Stimulated activated CD4-positive, alpha-beta T cell treated with anti-CD3 and anti-CD28 coated beads, Interleukin-1b, Interleukin-23, amount 100 ng/mL, for 4 hours (primary cell): ENCODE measurements at places on chromosomes 12 and 14.
A peak's percentile ranks its signal among the peaks of the same experiment; 100 is the strongest.

DNA sequence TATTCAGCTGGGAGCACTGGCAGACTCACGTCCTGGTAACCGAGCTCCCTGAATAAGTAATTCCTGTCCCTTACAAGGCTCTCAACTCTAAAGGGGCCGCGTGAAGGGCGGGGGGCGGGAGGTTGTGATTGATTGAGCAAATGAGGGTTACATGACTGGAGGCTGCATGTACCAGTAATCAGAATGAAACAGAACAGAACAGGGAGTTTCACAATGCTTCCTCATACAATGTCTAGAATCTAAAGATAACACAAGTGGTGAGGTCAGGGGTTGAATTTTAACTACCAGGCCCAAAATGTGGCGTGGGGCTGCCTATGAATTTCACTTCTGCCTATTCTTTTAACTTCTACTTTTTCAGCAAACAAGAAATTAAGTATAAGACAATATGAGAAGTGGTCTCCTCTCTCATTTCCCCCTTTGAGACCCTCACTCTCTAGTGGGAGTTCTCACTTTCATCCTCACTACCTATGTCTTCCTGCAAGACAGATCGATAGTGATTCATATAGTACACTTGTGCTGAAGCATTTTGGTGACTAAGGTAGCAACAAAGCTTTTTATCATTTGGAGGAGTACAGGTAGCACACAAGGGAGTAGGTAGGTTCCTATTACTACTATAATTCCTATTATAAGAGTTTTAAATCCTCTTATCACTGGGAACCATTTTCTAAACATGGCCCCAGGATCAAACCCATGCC, 239.8 kb downstream of the KTN1 start:
- DNase-seq, result no peak

DNA sequence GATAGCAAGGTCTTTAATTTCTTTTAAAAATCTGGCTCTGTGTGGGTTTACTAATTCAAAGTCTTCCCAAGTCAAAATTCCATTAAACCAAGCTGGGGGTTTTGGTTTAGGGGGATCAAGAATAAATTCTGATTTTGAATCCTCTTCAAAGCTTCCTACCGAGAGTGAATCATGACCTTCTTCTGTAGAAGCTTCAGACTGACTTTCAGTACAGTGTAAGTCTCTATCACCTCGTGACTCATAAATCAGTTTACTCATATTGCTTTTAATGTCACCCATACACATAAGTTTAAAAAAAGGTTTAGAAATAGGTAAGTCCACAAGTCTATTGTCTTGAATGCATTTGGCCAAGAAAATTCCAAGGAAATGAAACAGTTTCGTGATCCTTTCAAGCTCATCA, 80.6 kb upstream of the STRN3 start:
- DNase-seq, result no peak

GRCh38 chr12:33786532-33786931, 235.8 kb upstream of the ALG10 start:
- DNase-seq, result no peak

GRCh38 chr14:73825551-73826188, 26.0 kb upstream of the PTGR2 start:
- peak; percentile 73 for DNase-seq

- DNase-seq, result no peak
Observed at GRCh38 chr14:67567654-67568053, 32.4 kb downstream of the PIGH start.

DNA sequence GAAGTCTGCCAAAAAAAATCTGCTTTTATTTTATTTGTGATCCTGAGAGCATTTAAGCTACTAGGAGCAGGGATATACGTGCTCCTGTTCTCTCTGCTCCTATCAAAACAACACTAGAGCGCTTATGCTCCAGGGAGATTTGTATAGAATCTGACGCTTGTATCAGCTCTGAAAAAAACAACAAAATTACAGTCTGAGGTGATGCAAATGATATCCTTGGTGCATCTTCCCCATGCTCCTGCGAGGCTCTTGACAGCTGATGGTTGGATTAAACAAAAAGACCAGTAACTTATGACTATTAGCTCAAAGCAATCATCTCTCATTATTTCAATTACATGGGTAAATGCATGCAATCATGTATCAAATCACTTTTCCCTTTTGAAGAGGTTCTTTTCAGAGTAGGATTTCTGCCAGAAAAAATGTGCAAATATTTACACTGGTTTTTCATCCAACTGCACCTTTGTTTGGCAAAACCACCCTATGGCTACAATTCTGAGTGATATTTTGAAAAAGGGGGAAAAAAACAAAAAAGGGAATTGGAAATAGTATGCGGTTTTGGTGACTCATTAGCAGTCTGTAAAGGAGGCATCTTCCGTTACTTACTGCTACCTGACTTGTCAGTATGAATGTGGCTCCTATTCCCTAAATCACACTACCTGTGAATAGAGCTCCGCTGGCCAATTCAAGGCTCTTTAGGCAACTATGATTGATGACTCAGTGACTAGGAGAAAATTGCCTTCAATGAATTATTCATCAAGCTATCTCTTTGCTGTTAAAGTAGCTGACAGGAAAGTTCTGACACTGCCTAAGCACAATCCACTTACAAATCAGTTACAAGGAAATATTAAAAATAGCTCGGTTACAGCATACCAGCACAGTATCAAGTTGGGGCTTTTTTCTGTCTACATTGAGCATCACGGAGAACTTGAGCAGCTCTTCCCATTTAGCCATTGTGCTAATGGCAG, 450.0 kb downstream of the FOXG1 start:
- no peak for DNase-seq

- DNase-seq, result no peak
Observed at GRCh38 chr12:109625131-109625559, 51.6 kb downstream of the MVK start.

DNA sequence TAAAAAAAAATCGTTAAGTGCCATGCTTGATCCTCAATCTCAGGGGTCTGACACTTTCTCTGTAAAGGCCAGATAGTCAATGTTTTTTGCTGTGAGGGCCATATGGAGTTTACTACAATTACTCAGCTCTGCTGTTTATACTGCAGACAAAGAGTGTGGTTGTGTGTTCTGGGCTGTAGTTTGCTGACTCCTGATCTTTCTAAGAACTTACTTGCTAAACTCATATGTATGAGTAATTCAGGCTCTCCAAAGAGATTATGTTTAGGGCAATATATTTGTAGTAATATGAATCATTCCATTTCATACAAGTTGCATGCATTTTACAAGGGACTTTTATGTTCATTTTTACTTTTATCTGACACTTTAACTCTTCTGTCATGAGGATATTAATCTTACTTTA, 188.2 kb downstream of the TMTC2 start:
- no peak for DNase-seq

DNA sequence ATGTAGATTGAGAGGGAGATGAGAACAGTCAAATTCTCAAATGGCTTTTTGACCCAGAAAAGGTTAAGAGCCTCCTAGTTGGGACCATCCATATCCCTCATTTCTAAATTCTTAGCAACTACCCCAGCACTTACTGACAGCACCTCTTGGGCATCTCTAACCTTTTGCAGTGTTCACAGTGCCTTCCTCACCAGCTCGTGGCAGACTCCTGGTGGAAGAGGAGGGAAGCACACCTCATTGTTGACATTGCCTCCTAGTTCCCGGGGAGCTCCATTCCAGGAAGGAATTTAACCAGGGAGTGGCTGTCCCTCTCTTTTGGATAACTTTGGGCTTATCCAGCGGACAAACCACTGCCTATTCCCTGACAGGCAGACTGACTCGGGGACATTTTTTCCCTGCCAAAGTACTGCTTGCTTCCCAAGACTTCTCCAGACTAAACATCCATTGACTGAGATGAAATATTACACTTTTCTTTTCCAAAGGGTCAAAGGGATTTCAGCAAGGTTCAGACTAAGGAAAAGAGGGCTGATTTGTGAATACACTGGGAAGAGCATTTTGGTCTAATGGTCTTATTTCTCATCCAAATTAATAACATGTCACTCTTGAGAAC, 9.0 kb upstream of the OR6J1 start:
- peak; percentile 15 for DNase-seq

GRCh38 chr14:24253936-24254335, 9.0 kb downstream of the TGM1 start:
- DNase-seq, result no peak

GRCh38 chr14:70489579-70490200, 37.7 kb downstream of the ADAM21 start:
- DNase-seq, result no peak

DNA sequence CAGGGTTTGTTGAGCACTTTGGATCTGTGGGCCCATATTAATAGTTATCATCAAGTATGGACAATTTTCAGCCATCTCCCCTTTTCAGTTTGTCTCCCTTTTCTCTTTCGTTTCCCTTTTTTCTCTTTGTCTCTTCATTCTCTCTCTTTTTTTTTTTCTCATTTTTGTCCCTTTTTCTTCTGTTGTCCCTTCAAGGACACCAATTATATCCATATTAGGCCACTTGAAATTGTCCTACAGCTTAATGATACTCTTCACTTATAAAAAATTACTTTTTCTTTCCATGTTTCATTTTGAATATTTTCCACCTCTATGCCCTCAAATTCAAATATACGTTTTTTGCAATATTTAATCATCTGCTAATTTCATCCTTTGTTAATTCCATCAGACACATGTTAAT, 53.3 kb downstream of the MAP4K5 start:
- DNase-seq, result no peak

DNA sequence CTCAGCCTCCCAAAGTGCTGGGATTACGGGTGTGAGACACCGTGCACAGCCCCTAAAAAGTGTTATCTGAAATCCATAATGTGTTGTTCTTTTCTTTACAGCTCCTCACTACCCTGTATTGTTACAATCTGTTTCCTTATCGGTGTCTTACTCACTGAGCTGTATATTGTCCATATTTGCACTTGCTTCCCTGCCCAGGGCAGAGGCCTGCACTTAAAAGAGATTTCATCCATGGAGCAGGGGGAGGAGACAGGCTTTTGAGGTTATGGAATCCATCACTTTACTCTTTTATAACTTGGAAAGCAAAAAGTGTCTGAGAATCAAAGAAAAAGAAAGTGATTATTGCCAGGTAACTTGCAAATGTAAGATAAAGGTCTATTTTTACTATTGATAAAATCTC, 251.0 kb downstream of the DIO2 start:
- no peak for DNase-seq

GRCh38 chr12:2168808-2169207, 116.0 kb downstream of the CACNA1C start:
- no peak for DNase-seq

DNA sequence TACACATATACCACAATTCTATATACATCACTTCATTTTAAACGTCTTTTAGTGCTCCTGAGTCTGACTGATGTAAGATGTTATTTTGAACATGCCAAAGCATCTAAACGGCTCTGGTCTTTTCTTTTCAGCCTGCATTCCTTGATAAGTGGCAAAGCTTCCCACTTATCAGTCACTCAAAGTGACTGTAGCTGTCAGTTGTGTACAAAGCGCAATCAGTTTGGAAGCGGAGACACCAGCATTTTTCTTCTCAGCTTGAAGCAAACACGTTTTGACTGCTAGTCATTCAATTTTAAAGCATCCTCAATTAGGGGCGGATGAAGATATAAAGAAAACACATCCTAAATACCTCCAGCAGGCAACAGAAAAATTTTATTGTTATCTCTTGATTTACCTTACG, 226.8 kb downstream of the SOX5 start:
- DNase-seq, result no peak
